ENCODE measurements at places on chromosomes 2 and 18.

DNA sequence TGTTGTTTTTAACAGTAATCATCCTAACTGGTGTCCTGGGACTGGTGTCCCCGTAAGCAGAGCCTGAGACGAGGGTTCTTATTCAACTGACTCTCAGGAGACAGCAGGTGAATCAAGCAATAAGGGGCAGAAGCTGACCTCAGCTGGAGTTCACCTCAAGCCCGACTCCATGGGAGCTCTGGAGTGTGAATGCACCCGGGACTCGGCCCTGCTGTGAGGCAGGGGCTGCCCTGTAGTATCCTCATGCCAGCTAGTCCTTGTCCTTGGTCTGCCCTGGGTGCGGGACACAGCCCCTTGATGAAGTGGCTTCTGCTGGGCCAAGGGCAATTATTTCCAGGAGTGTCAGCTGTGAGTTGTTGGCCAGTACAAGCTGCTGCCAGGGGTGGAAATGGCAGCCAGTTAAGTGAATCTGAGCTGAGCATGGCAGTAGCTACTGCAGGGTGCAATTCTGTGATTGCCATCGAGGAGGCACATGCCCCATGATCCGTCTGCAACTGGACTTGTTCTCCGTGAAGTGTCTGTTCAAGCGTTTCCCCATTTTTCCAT is 54.9 kb upstream of the OTOS start:
- DNase-seq = no peak

DNA sequence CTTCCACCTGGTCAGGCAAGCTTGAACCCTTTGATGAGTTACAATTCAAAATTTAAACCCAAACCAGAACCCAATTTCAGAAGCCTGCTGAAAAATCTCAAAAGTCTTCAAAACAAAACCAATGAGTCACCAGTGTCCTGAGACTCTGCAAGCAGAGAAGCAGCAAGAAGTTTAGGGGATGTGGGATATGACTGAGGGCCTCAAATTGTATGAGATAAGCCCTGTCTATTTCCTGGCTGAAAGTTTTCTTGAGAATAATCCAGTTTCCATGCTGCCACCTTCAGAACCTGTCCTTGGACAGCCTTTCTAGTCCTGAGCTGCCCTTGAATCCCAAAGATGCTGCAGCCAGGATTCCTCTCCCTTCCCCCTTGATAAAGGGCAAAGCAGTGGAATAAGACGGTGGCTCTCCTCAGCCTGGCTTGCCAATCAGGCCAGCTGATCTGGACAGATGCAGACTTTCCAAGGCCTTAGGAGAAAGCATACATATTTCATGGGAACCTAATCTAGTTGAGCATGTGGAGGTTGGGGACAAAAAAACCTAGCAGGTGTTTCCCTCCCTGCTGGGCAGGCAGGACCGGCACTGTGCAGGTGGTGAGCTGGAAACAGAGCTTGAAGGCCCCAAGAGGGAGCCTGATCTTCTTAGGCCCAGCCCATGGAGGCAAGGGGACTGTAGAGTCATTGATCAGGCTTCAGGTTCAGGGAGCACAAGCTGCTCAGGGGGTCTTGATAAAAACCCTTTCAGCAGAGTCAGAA is 278.0 kb upstream of the MGAT5 start:
- DNase-seq = no peak

- no peak for DNase-seq
Measured at GRCh38 chr2:180707175-180707883, 273.1 kb upstream of the UBE2E3 start.

DNA sequence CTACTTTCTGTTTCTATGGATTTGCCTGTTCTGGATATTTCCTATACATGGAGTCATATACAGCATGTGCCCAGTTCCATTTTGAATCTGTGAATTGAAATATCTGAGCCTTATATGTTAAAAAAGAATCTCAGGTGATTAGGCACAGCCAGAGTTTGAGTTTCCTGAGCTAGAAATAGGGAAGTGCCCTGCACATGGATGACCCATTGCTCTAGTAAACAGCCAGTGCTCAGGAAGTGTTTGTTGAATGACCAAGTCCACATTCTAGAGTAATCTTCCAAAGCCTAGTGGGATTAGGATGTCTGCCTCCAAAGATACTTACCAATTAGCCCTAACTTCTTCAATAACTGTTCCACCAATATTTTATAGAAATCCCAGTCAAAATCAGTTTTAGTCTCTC is 165.8 kb downstream of the SETBP1 start:
- DNase-seq = no peak

DNA sequence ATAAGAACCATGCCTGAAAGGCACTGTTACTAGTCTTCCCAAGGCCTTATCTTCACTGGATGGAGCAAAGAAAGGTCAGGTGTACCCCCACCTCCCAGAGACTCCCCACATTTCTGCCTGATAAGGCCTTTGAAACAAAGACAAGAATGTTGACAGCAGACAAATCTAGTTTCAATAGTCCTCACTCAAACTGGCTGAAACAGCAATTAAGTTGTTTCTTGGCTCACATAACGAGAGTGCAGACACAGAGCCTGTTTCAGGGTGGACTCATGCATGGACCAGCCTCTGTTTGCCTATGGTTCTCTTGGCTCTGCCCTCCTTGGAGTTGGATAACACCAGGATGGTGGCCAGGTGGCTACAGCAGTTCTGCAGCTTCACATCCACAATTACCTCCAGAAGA is 7.5 kb upstream of the CFAP221 start:
- no peak for DNase-seq

DNA sequence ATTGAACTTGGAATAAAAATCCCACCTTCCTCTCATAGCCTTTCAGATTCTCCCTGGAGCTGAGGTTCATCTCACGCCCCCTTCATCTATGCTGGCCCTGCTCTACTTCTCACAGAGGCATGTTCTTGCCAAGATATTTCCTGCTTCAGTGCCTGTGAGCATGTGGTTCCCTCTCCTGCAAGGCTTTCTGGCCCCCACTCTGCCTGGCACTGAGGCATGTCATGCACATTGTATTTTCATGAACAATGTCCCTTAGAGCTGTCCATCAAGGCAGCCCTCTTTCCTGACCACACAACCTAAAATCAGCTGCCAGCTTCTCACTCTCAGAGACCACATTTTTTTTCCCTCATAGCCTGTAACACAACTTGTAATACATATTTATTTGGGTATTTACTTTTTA is 18.0 kb upstream of the HK2 start:
- no peak for DNase-seq

DNA sequence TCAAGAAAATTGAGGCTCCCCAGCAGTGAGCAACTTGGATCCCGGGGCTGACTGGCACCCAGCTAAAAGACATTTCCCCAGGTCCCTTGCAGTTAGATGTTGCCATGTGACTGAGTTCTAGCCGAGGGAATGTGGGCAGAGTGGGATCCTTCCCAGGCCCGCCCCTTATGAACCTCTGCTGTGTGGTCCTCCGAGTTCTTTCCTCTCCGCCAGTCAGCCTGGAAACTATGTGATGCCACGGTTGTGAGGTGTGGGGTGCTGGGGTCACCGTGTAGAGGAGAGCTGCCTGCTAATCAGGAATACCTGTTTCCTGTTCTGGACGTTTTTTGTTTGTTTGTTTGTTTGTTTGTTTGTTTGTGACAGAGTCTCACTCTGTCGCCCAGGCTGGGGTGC is 45.5 kb downstream of the TMEM37 start:
- no peak for DNase-seq

All from GM18507 (cell line).